NCI-H1105 treated with DMSO at 0.1 percent for 48 hours (cell line): ENCODE measurements at places on chromosomes 4 and X.

DNA sequence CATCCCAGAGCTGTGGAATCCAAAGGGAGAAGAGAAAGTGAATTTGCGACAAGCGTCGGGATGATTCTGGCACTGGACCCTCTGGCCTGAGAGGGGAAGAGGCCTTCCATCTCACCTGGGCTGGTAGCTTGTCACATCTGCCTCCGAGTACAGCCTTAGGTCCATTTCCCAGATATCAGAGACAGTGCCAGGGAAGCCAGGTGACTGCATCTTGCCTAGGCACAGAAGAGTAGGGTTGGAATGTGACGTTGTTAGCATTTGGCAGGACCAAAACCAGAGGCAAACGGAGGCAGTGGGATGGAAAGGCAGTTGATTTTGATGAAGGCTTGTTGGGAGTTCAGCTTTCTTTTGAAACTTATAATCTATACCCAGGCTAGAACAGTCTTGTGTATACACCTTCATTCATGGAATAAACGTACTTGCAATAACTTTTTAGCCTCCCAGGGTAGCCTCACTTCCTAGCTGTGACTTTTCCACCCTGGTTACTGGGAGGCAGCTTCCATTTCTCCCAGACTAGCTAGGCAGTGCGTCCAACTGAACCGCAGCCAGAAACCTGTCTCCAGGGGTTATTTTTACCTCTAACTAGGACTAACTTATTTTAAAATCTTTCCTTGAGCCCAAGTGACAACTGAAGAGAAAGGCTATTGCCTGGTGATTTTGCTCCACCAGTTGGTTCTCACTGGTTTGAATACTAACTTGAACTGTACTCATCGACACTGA, 5.9 kb downstream of the SOD3 start:
- DNase-seq = no peak

- DNase-seq = peak; percentile 62
These were observed 229.8 kb upstream of the TEX13C start for GRCh38 chrX:125089761-125090445.

DNA sequence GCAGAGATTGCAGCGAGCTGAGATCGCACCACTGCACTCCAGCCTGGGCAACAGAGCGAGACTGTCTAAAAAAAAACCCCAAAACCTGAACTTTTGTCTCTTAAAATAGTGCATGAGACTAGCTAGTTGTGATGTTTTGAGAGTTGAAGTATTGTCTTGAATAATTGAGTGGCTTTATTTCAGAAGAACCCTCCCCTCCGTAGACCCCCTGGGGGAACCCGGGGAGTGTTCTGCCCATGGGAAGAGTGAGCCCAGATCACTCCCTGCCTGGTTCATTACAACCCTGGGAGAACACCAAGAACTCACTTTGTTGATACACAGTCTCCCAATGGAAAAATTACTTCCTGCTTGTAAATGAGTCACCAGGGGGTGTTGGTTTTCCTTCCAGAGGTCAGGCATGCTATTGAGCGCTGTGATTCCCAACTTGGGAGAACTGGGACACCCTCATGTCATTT, 65.3 kb upstream of the SHISA3 start:
- no peak for DNase-seq

GRCh38 chr4:44872246-44872645, 145.9 kb upstream of the GNPDA2 start:
- no peak for DNase-seq

DNA sequence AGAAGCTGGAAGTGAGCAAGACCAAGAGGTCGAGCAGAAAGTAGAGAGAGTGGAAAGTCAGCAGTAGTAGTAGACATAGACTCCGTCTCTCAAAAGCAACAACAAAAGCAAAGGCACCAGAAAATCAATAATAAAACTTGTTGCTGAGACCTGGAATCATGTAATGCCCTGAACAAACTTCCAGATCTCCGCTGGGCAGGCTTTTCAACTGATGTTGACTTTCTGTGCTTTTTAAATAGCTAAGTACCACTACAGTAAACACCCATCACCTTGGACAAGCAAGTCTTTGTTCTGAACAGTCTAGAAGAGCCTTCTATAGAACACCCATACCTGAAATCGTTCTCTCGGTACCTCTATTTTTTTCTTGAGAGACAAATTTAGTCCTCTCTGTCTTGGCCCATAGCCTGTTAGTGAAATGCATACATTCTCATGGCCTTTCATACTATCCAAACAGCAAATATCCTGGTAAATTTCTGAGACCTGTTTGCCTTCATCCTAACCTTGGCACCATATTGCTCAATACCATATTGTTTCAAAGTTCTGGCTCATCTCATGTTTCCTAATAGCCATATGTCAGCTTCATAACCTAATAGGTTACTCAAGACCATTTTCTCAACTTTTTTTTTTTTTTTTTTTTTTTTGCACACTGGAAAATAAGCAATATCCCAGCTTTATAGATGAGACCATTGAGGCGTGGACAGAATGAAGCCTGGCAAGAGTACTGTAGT, 200.6 kb upstream of the RBPJ start:
- DNase-seq = no peak

GRCh38 chrX:16223385-16223784, 56.1 kb downstream of the MAGEB17 start:
- no peak for DNase-seq

- DNase-seq = no peak
These were observed 129.4 kb downstream of the SLC4A4 start for GRCh38 chr4:71468116-71468710.

DNA sequence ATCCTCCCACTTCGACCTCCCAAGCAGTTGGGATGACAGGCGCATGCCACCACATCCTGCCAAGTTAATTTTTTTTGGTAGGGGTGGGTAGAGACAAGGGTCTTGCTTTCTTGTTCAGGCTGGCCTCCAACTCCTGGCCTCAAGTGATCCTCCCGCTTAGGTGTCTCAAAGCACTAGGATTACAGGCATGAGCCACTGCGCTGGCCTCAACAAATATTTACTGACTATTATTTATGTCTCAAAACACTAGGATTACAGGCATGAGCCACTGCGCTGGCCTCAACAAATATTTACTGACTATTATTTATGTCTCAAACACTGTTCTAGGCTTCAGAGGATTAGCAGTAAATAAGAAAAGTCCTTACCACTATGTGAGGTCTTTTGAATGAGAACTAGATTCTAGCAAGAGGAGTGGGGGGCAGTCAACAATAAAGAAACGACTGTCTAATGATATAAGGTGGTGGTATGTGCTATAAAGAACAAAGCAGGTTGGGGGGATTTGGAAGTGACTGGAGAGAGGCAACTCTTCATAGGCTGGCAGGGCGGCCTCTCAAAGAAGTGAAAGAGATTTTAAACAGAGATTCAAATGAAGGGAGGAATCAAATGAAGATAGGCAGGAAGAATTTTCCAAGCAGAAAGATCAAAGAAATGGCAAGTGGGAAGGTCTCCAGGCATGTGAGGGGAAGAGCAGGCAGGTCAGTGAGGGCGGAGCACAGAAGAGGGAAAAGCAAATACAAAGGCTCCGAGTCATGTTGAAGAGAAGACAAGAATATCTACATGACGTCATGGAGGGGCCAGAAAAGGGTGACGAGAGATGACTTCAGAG, 12.7 kb upstream of the ACSL1 start:
- no peak for DNase-seq

DNA sequence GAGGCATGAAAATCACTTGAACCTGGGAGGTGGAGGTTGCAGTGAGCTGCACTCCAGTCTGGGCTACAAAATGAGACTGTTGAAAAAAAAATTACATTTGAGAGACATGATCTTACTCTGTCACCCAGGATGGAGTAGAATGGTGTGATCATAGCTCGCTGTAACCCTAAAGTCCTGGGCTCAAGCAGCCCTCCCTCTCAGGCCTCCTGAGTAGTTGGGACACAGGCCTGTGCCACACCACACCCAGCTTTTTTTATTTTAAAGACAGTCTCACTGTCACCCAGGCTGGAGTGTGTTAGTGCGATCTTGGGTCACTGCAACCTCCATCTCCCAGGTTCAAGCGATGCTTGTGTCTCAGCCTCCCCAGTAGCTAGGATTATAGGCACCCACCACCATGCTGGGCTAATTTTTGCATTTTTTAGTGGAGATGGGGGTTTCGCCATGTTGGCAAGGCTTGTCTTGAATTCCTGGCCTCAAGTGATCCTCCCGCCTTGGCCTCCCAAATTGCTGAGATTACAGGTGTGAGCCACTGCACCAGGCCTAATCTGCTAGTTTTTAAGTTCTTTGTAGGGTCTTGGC, 6.1 kb downstream of the RPS3A start:
- no peak for DNase-seq

GRCh38 chr4:89177807-89178206, 66.5 kb downstream of the TIGD2 start:
- no peak for DNase-seq

GRCh38 chr4:22942920-22943559, 250.3 kb downstream of the GBA3 start:
- DNase-seq = no peak

- no peak for DNase-seq
These were observed 73.2 kb downstream of the FAM53A start for GRCh38 chr4:1610791-1611500.

DNA sequence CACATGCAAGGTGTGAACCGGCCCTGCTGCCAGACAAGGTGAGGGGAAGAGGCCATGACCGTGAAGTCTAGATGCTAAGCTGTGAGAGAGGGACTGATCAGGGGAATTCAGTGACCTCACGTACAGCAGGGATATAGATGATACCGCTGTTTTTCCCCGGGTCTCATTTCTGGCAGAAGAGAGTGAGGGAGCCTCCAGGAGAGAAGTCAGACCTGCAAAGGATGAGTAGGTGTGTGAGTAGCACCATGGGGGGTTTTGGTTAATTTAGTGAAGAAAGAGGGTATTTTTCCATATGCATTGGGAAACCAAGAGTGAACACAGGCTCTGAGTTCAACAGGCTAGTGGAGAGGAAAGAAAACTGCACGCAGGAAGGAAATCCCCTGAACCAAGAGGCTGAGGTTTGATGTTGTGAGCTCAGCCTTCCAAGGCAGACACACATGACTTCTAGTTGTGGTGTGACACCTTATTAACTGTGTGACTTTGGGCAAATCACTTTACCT, 127.6 kb upstream of the GATB start:
- DNase-seq = no peak

DNA sequence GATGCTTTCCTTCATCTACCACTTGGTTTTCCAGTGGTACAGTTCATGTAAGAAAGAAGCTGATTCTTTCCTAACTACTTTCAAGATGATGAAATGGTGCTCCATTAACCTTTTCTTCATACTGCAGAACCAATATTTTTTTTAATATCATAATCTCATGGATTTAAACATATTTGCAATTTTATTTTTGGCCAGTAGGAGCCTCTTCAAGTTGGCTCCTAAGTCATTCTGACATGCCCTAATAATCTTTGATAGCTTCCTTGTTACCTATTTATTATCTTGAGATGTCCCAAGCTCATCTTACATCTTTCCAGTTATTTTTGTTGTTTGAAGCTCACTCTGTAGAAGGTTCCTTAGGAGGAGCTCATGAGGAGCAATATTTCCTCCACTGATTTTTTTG, 170.2 kb downstream of the APBB2 start:
- no peak for DNase-seq
